ENCODE measurements at places on chromosomes 2 and 18.

DNA sequence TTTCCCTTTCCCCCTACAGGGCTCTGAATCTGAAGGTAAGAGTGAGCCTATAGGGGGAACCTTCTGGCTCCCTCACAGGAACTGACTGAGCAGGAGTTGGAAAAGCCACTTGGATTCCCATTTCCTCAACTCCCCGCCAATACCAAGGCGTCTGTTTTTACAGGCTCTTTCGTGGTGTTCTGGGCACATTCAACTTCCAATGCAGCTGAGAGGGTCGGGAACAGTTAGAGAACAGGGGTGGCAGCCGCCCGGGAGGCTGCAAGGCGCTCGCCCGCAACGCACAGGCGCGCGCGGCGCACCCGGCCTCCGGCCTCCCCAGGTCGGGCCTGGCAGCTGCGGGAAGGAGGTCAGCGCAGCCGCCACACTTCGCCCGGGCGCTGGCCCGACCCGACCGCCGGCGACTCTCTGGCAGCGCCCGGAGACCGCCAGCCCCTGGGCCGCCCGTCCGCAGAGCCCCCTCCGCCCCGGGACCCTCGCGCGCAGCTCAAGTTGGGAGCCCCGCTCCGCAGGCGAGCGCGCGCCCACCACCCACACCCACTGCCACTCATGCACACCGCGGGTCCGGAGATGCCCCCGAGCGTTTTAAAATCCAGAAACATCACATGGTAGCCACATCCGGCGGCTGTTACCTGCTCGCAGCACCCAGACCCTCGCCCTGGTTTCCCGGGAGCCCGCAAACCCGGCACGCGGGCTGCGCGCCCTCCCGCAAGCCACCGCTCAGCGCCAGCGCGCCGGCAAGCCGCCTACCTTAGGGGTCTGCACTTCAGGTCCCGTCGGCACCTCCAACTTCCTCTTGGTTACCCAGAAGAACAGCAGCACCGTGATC lies 816 bp downstream of the GALNT14 start:
- DNase-seq = no peak

DNA sequence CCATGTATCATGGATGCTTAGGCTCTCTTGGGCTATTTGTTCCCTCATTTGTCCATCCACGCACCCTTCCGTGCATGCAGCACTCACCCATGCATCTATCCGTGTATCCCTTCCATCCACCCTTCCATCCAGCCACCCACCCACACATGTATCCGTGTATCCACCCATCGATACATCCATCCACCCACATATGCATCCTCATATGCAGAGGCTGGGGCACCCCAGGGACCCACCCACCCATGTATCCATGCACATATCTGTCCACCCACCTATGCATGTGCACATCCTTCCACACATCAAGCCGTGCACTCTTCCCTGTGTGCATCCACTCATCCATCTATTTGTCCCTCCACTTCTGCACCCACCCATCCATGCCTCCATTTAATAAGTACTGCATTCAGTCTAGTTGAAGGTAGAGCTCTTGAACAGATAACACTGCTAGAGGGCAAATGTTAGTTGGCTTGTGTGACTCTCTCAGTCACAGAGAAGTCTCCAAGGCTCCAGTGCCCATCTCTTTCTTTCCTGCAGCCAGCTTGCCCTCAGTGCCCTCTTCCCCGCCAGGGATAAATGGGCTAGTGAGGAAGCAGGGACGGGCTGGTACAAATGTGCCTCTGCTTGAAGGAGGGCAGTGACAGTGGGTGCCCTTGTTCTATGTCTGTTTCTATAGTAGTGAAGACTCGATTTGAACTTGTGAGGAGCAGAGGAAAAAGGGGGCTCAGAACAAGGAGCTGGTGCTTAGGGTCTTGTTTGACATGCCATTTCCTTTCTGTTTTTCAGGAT lies 61.5 kb downstream of the EMILIN2 start:
- no peak for DNase-seq

DNA sequence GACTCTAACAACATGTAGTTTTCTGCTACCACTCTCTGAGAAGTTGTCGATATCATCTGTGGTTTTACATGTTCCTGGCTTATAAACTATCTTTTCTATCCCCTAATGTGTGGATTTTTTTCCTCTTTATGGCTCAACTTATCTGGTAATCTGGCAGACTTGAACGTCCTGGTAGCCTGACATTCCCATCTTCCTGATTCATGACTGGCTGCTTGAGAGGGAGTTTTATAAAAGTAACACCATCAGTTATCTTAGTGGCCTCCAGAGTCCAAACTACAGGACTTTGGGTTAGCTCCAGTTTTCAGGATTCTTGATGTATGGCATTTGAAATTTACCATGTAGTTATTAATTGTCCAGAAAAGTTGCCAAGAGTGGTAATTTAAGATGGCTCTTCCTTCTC lies 174.0 kb upstream of the GULP1 start:
- no peak for DNase-seq

GRCh38 chr2:88735133-88735532 lies 43.7 kb downstream of the RPIA start:
- DNase-seq = no peak

DNA sequence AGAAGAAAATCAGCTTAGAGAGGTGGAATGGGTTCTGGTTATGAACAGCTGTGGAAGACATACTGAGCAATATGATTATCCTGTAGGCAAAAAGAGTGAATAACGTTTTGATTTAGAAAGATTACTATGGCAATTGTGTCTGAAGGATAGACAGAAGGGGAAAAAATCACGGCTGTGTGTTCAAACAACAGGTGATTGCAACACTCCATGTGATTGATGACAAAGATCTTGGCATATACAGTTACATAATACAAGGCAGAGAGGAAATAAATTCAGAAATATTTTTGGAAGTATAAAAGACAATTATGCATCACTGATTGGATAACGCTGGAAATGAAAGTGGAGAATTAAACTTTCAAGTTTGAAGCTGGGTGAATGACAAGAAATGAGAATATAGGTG lies 58.5 kb upstream of the KCNJ3 start:
- DNase-seq = no peak

DNA sequence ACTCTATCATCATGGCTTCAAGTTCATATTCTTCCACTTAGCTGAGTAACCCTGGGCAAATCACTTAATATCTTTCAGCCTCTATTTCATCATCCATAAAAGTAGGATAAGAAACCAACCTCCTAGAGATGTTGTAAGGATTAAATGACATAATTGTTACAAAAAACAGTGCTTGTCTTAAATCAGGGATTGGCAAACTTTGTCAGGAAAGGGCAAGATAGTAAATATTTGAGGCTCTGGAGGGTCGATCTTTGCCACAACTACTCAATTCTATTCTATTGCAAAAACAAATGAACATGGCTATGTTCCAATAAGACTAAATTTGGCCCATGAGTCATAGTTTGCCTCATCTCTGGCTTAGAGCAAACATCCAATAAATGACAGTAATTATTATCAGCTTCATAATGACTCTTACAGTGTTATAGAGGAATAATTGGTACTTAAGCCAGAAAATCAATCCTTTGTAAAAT lies 184.7 kb downstream of the SATB2 start:
- DNase-seq = no peak

- DNase-seq = no peak
Measured at GRCh38 chr2:159600752-159601151, 15.6 kb downstream of the BAZ2B start.

- no peak for DNase-seq
Measured at GRCh38 chr2:197435598-197436420, 981 bp upstream of the SF3B1 start.
